Germinal center (tissue), 1 donor: ENCODE measurements at places on chromosomes 2 and 18.

GRCh38 chr2:233654501-233654900, 17.2 kb upstream of the UGT1A9 start:
- no peak for DNase-seq

DNA sequence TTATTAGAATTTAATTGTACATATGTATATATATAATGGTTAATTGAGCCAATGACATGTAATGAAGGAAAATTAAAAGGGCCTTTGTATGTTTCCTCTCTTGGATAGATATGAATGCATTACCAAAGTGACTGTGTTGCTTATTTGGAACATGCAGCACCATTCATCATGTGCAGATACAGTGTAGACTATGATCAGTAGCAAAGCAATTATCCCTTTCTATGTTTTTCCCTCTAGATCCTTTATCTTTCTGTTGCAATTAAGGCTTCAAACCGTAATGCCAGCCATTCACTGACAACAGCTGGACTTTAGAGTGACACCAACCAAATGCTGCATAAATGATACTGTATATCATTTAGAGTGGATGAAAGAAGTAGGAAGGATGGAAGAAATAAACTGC, 565.2 kb downstream of the NRXN1 start:
- DNase-seq, result no peak

DNA sequence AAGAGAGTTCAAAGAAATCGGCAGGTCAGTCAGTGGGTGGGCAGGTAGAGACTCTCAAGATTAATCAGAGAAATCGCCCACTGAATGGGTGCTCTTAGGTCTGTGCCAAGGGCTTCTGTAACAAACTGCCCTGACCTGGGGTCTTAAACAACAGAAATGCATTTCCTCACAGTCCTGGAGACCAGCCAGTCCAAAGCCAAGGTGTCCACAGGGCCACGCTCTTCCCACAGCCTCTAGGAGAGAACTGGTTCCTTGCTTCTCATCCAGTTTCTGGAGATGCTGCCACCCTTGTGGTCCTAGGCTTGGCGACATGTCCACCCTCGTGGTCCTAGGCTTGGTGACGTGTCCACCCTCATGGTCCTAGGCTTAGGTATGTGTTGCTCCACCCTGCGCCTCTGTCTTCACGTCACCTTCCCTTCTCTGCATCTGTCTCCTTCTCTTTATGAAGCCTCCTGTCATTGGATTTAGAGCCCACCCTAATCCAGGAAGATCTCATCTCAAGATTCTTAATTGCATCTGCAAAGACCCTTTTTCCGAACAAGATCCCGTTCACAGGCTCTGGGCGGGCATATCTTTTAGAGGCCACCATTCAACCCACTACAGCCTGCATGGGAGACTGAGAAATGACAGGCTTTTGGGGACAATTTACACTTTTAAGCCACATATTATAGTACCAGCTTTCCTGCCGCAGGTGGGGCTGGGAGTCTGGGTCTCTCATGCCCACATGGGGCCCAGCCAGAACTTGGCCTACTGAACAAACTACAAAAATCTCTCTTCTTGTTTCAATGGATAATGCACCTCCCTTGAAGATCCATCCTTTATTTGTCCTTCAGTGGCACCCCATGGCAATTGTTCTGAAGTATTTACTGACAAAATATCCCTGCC, 161.3 kb downstream of the ASB1 start:
- no peak for DNase-seq

- no peak for DNase-seq
Measured at GRCh38 chr18:45806226-45806625, 19.2 kb upstream of the SIGLEC15 start.

- DNase-seq, result no peak
Measured at GRCh38 chr2:27962006-27962405, 71.5 kb downstream of the BABAM2 start.

DNA sequence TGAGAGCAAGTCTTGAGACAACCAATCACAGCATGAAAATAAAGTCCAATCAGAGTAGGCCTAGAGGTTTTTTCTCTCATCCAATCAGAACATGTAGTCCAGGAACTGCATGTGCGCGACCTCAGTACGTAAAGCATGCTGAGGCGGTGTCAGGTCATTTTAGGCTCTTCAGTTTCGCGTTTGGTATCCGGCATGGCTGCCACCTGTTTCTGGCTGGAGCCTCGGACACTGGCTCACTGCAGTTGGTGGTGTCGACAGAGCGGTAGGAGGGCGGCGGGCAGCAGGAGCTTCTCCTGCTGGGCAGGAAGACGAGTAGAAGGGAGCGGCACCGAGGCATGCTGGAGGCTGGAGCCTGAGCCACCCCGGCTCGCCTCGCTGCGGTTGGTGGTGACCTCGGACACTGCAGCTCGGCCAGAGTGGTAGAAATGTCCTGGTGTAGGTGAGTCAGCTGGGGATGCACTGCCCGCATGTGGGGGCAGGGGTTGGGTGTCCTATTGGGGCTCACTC, 15.8 kb downstream of the CCDC74A start:
- no peak for DNase-seq

GRCh38 chr18:3450799-3451182, 819 bp downstream of the TGIF1 start:
- peak; percentile 10 for DNase-seq

DNA sequence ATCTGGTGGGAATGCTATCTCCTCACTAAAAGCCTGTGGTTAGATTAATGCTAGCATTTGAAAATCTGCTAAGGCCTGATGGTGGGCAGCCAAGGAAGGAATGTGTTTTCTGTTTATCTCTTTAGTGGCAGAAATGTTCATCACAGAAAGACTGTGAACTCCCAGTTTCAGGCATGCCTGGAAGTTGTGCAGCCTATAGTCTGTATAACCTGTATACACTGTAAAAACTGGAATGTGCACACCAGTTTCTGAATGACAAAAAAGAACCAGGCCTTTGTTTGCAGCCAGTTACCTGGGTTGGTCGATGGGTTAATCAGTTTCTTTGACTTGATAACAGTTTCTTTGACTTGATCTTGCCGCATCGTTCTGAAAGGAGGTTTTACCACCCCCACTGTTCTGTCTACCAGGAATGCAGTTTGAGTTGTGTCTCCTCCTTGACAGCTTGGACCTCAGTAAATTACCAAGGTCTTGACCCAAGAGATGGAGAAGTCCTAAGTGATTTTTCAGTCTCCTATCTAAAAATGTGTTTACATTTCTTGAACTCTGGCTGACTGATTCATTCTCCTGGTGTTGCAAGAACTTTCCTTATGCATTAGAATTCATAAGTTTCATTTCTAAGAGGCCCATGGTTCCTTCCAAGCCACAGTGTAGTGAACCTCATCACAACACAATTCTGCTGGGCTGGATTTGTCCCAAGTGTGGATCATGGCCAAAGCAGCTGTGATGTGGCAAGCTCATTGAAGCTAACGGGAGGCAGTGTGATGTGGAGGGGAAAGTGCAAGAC, 62.2 kb downstream of the KIAA2012 start:
- no peak for DNase-seq

GRCh38 chr2:168624028-168624427, 168.0 kb downstream of the CERS6 start:
- no peak for DNase-seq

DNA sequence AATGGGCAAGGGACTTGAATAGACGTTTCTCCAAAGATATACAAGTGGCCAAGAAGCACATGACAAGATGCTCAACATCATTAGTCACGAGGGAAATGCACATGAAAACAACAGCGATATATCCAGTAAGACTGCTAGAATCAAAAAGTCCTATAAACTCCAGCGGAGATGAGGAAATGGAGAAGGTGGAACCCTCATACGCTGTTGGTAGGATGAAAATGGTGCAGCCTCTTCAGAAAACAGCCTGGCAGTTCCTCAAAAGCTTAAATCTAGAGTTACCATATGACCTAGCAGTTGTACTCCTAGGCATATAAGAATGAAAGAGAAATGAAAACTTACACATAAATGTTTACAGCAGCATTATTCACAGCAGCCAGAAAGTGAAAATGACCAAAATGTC, 48.1 kb downstream of the HPCAL1 start:
- no peak for DNase-seq

- DNase-seq, result no peak
Measured at GRCh38 chr2:10777842-10778723, 34.5 kb downstream of the PDIA6 start.

- no peak for DNase-seq
Measured at GRCh38 chr18:46732201-46732600, 24.7 kb downstream of the ST8SIA5 start.

- peak; percentile 74 for DNase-seq
Measured at GRCh38 chr2:11692966-11693521, 23.0 kb upstream of the NTSR2 start.

- no peak for DNase-seq
Measured at GRCh38 chr2:213084261-213084660, 67.2 kb downstream of the IKZF2 start.

DNA sequence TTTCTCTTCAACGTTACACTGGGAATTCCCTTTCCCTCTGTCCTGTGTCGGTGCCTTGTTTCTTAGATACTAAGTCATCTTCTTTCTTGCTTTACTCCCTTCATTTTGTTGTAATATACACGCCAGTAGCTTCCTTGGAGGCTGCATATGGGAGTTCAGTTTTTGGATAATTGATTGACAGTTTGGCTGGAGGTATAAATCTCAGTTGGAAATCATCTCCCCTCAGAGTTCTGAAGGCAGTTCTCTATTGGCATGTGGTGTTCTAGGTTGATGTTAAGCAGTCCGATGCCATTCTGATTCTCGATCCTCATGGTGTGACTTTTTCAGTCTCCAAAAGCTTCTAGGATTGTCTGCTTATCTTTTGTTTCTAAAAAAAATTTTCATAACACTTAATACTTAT, 152.5 kb upstream of the GLI2 start:
- no peak for DNase-seq

- no peak for DNase-seq
Measured at GRCh38 chr2:49261781-49262180, 107.5 kb upstream of the FSHR start.

DNA sequence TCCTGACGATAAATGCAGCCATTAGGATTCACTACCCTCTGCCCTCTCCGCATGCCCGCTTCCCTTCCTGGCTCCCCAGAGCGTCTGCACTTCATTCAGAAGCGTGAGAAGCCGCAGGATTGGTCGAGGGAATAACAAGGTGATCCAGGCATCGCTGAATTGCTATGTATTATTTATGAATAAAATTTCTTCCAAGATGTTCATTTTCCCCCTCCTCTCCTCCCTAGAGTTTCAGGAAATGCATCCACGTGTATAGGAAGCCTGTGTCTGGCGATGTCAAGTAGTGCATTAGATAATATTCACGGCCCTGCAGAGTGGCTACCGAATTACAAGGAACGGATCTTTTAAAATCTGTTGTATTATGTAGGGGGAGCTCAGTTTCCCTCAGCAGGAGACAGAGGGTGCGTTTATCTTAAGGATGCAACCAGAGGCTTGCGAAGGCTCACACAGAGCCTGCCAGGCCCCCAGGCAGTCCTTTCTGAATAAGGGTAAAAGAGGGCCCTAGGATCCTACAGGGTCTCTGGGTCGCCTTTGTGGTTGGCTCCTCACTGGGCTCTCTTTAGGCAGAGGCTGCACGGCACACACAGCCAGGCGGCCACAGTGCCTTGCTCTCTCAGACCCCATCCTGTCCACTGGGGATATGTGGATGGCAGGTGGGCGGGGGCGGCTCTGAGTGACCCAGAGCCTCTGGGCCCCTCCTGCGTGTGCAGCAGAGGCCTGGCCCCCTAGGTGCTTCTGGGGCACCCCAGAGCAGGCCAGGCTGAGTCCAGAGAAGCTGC, 224.1 kb upstream of the PXDN start:
- no peak for DNase-seq

DNA sequence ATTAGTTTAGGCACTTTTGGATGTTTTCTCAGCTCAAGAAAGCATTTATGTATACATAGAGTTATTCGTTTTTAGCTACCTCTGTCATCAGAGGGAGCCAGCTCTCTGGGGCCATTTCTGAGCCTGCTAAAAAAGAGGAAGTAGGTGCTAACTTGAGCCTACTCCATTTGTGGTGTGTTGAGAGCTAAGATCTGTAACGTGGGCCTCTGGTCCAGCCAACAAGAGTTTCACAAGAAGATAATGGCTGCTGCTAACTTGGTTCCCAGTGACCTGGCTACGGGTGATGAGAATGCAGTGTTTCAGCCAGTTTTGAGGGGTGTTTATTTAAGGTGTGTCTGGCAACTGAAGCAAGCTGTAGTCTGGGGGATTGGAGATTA, 182.5 kb downstream of the PRKCE start:
- DNase-seq, result peak; percentile 53

- no peak for DNase-seq
Measured at GRCh38 chr2:162556996-162557395, 213.1 kb downstream of the GCA start.

DNA sequence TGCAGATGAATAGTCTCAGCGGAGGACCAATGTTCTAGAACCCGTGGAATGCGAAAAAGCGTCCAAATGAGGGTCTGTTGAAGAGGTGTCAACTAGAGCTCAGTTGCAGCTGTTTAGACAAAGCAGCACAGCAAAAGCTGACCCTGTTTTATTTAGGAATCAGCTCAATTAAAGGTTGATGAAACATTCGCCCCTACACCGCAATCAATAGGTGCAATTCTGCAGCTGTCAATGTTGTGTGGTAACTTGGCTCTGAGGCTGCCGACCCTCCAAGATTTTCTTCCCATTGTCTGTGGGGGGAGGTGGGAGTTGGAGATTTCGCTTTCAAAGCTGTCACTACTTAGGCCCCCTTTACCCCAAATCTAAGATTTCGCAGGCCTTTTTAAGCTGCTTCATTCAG, 330.0 kb downstream of the ETAA1 start:
- DNase-seq, result no peak

DNA sequence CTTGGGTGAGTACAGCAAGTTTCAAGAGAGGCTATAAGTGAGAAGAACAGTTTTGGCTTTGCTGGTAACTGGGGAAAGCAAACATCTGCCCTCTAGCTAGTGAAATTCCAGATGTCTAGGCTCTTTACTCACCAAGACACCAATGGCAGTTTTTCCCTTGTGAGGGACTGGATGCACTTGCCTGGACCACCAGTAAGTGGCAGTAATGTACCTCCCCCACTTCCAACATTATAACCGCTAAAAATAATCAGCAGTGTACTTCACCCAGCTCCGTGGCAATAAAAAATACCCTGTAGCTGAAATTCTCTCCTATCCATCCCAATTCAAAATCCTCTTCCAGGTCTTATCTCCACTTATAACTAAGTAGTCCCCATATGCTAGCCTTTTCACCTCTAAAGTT, 383.9 kb downstream of the ARHGAP15 start:
- peak; percentile 39 for DNase-seq

DNA sequence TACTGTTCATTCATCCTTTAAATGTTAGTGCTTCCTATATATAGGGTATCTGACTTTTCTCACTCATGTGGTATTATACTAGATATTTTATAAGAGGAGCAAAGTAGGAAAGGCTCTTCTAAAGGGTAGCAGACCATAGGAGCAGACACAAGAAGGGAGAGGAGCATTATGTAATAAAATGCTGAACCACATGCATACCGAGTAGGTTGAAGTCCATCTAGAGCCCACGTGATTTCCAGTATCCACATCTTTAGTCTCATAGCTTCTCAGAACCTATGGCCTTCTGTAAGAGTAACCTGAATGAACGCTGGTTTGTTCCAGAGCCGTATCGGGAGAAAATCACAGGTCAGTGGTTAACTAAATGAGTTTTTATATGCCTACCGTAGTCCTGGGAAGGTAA, 85.9 kb downstream of the MAP3K20 start:
- no peak for DNase-seq

GRCh38 chr2:186486651-186487647, 889 bp downstream of the ZC3H15 start:
- DNase-seq, result no peak
